ENCODE measurements at places on chromosomes 7 and 10.

GRCh38 chr10:3622845-3623621 lies 162.0 kb downstream of the KLF6 start:
- DNase-seq: no peak

GRCh38 chr10:121556918-121557573 lies 41.2 kb downstream of the FGFR2 start:
- no peak for DNase-seq

DNA sequence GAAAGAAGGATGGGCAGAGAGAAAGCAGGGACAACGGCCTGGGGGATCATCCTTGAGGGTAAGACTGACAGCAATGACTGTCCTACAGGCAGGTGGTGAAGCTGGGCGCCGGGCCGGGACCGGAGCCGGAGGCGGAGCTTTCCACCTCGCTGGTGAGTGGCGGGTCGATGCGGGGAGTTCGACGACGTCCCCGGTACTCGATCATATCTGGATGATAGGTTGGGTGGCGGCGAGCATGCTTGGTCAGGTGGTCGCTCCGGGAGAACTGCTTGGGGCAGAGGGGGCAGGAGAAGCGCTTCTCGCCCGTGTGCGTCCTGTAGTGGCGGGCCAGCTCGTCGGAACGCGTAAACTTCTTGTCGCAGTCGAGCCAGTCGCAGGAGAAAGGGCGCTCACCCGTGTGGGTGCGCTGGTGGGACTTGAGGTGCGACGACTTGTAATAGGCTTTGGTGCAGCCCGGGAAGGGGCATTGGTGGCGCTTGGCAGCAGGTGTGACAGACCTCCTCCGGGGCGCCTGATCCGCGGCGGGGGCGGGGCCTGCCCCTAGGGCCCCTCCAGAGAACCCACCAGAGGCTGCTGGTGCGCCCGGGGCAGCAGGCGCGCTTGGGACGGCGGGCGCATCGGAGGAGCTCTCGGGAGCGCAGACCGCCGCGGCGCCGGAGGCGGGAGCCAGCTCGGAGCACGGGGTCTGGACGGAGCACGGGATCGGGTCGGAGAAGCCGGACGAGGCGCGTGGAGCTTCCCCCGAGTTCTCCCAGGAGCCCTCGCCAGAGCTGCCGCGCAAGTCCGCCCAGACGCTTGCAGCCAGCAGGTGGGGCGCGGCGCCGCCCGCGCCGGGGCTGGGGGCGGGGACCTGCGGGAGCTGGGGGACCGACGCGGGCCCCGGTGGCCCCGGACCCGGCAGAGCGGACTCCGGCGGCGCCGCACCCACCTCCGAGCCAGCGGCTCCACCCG lies 752 bp downstream of the KLF14 start:
- peak; percentile 35 for DNase-seq

GRCh38 chr7:137801003-137801402 lies 45.8 kb downstream of the DGKI start:
- no peak for DNase-seq

DNA sequence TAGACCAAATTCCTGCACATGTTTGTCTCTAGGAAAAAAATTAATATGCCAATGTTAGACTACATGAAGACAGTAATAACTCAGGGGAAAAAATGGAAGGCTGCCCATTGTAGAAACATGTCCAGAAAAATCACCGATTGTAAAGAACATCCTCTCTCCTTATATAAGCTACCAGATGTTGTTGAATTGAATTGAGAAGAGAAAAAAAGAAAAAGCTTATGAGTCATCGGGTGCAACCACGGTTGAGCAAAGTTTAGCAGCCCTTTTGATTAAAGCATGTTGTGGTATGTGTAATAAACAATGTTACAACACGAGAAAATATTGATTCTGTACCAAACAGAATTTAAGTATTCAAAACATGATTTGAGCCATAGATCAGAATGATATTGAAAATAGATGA lies 102.3 kb upstream of the ARHGAP21 start:
- DNase-seq: no peak

GRCh38 chr10:103232131-103232673 lies 13.5 kb upstream of the RPEL1 start:
- no peak for DNase-seq

- no peak for DNase-seq
Measured at GRCh38 chr7:27560706-27561235, 101.9 kb downstream of the HIBADH start.

DNA sequence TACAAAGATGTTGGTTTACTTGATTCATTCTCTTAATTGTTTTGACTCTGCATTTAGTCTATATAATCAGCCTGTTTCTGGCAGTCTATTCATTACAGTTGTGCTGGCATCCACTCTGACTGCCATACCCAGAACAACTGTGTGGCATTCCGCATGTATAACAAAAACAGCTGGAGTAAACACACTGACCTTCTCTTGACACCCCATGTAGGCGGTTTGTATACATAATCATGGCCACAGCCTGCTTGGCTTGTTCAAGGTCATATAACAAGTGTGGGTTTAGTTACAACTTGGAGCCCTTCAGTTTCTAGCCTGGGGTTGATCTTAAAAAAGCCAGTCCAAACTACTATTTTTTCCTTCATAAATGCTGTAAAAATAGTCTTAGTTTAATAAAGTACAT lies 70.9 kb downstream of the MBL2 start:
- DNase-seq: no peak

DNA sequence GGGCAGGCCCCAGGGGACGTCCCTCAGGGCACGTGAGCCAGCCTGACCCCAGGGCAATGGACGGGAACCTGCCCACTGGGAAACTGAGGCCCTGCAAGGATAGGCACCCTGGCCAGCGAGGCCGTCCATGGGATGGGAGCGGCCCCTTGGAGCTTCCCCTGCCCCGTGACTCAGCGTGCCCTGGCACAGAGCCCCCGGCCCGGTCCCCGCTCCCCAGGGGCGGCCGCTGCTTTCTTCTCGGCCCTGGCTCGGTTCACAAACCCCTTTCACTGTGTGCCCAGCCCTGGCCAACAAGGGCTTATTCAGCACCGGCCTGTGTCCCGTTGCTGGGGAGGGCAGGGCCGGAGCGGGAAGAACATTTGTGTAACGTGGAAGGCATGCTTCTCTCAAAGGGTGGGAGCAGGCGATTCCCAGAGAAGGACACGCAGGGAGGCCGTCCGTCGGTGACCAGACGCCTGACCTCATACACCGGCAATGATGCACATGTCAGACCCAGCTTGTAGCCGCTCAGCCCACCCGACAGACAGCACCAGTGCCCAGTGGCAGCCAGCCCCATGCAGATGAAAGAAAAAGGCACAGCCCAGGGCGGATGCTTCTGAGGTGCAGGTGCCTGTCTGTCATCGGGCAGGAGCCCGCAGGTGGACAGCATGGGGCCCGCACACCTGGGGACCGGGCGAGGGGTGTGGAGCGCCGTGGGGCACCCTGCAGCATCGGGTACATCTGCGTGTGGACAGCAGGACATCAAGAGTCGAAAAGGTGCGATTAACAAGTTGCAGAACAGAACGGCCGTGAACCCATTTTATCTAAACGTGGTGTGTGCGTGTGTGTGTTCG lies 94.5 kb downstream of the PDGFA start:
- no peak for DNase-seq

GRCh38 chr10:24010436-24010970 lies 198.4 kb upstream of the KIAA1217 start:
- no peak for DNase-seq

- DNase-seq: peak; percentile 73
Measured at GRCh38 chr10:49257154-49257553, 41.8 kb upstream of the C10orf71 start.

DNA sequence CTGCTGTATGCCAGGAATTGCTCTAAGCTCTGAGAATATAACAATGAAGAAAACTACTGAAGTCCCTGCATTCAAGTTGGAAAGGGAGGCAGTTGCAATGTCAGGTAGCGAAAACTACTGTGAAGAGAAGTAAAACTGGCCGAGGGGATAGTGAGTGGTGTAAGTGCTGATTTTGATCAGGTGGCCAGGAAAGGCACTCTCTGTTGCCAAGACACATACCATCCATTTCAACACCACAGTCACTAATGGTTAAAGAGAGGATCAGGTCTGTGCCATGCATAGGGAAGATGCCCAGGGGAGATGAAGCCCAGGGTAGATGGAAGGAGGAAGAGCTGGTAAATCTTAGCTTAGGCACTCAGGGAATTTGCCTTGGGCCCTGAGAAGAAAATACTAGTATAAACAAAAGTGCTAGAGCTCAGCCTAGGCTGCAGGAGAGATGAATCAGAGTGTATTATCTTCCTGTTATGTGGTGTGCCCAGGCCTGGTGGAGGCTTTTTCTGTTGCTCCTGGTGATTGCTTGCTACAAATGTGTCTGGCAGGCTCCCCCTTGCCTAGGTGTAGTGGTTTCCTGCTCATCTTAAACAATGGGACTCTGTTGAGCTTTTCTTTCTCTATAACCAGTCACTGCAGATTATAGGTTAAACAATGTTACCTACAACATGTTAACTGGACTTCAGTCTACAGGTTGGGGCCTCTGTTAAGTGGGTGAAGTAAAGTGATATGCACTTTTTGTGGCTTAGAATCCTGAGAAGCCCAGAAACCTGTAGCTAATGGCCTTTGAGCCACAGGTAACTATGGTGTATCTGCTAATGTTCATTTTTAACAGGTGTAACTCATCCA lies 125.5 kb downstream of the LRRC4 start:
- no peak for DNase-seq

GRCh38 chr10:78199005-78199725 lies 165.5 kb downstream of the RPS24 start:
- no peak for DNase-seq

DNA sequence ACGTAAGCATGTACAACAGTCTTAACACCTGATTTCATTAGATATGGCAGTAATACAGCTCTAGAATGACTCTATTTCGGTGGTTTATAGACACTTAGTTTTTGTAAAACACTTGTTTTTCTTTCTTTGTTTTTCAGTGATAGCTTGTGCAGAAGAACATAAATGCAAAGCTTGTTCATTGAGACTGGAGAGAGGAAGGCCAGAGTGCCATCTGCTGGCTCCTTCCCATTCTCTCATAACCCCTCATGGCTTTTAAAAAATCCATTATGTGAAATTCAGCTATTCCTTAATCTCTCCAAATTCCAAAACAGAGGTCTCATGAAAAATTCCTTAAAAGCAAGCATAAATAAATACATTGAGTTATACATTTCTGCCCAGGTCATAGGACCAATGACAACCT lies 76.3 kb downstream of the CACNB2 start:
- peak; percentile 29 for DNase-seq

DNA sequence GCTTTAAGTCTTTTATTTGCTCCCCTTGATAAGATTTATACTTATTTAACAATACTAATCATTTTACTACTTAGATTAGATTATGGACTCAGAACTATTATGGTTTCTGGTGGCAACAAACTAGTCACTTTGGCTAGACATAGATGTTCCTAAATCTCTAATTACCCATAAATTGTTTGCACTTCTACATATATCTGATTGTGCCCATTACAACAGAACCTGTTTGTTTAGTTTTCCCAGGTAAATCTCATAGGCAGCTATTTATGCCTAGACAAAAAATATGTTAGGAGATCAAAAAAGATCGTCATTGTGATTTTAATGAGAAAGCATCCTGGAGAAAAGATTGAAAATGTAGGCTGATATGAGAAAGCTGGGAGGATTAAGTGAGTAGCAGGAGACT lies 14.4 kb downstream of the UBN2 start:
- no peak for DNase-seq

DNA sequence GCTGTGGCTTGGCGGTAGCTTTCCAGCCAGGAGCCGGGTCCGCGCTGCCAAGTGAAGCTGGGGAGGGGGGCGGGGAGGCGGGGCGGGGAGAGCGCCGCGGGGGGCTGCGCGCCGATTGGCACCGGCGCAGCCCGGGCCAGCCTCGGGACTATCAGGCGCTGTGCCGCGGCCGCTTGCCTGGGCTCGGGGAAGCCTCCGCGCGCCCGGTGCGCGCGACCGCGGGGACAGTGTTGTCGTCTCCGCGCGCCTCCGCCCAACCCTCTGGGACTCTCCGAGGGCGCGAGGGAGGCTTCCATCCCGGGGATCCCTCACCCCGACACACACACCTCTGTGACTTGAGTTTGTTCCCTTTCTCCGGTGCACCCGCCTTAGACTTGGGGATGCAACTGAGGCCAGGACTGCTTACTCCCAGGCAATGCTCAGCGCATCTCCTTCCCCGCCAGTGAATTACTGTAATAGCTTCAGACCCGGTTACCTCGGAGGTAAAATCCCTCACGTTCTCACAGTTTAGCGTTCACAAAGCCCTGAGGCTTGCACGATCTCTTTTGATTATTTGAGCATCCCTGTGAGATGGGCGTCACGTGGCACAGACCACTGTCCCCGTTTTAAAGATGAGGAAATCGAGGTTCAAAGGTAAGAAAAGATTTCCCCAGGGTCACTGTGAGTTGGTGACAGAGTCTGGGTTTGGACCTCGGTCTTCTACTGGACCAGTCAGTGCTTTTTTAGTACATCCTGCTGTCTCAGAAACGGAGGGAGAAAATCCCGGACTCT lies at the start of gene NKX1-2:
Gene NKX1-2 (minus strand): TSS at position 24 of the 771 bp plus-strand sequence. CDS start 92 bp downstream, outside the sequence.
- no peak for DNase-seq

DNA sequence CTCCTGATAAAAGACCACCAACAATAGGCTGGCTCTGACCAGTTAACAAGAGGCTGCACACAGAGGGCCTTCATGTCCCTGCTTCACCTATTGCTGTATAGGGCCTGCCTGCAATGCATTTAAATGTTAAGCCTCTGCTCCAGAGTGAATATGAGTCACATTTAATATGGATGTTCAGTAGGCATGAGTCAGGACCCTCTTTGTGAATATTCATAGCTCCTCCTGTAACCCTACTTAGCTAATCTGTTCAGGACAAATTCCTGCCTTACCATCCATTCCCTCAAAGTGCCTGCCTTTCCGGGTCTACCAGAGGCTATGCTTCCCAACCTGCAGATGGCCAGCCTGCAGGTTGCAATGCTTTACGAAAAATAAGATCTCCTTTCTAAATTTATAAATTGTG lies 32.5 kb downstream of the ARHGAP22 start:
- DNase-seq: no peak

GRCh38 chr10:59279991-59280505 lies 82.3 kb downstream of the FAM13C start:
- no peak for DNase-seq

GRCh38 chr10:70726909-70727495 lies 54.7 kb downstream of the ADAMTS14 start:
- DNase-seq: no peak

DNA sequence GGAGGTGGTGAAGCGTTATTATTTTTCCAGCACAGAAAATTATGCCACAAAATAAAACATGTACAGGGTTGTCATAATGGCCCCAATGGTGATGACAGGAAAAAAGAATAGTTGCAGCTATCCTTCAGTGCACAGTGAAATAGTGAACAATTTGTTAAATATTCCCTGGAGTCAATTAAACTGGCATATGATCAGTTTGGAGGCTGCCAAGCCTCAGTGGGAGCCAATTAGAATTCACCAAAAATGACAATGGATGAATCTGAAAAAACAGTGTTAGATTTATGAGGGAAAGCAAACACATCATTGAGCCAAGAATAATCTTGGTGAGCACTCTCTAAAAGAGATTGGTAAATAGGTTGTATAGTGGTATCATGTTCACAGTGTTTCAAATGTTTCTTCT lies 146.3 kb downstream of the OTUD1 start:
- DNase-seq: no peak

DNA sequence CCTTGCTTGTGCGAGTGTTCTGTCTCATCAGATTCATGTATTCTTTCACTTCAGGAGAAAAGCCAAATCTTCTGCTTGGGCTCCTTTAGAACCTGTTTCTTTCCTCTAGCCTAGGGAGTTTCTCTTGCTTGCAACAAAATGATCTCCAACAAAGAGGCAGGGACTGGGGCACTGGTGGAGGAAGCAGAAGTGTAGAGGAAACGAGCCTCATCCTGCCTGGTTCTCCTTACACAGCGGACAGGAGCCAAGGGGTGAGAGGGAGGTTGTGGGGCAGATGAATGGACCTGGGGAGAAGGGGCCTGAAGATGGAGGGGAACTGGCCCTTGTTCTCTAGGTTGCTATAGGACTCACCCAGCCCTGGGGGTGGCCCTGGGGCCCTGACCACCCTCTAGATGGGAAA lies 141.1 kb downstream of the PKD1L1 start:
- no peak for DNase-seq

GRCh38 chr10:34655286-34656170 lies 159.6 kb downstream of the PARD3 start:
- peak; percentile 71 for DNase-seq
